ENCODE measurements at places on chromosomes 6 and 20.

DNA sequence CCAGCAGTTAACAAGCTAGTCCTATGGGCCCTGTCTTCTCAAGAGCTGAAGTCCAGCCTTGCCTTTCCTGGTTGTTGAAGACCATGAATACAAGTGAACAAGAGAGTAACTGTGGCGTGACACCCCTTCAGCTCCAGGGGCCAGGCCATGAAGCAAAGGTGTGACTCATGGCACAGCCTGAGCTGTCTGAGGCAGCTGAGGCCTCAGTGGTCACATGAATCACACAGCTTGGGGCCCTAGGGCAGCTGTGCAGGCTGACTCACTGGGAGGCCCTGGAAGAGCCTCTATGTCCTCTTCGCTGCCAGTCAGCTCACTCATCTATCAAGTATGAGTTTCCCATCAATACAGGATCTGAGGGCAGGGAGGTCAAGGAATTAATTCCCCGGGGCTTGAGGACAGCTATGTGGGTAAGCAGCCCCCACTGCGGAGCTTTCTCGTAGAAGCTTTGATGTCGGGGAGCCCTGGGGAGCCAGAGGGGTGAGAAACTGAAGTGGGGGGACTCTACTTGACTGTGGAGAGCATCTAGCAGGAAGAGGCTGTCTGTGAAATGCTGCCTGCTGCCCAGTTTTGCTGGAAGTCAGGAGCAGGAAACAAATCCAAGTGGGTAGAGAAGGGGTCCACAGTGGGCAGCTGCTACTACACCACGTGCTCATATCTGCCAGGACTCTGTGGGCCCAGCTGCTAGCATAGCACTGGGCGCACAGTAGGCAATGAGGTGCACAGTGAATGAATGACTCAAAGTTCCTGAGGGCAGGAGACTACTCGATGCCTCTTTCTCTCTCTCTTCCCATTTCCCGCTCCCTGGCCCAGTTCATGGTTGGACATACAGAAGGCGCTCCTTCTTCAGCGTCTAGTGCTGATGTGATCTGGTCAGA is 13.7 kb upstream of the FAM83C start:
- DNase-seq, result peak; percentile 24

- DNase-seq, result no peak
These were observed 66.0 kb upstream of the UTRN start for GRCh38 chr6:144219056-144219685.

DNA sequence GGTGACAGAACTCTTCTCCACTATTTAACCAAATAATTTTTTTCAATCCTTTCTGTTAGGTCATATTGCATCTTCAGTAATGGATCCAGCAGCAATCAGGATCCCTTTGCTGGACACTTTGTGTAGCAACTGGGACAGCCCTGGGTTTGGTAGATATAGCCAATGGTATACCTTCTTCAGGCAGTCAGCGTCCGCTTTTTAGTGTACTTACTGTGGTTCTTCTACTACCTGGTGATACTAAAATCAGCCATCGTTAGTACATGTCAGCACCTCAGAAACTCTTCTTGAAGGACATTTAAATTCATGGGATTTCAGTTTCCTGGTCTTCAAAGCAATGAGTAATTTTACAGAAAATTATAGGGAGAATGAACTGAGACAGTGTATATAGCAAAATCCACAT is 93.5 kb downstream of the ADGRG6 start:
- DNase-seq, result no peak

DNA sequence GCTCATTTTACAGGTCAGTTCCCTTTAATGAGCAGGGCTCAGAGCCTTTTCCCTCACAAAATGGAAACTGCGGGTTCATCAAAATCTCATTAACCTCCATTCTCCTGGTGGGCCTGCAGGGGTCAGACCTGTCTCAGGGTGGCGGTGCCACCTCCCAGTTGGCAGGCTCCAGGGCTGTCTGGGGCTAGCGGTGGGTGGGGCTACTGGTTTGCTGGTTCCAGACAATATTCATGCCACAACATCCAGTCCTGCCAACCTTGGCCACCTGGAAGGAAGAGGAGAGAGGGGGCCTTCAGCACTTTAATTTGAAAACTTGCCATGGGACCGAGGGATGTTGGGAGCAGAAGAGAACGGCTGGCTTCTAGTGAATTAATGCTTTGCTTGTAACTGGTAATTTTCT is 41.9 kb upstream of the CTNNBL1 start:
- no peak for DNase-seq

DNA sequence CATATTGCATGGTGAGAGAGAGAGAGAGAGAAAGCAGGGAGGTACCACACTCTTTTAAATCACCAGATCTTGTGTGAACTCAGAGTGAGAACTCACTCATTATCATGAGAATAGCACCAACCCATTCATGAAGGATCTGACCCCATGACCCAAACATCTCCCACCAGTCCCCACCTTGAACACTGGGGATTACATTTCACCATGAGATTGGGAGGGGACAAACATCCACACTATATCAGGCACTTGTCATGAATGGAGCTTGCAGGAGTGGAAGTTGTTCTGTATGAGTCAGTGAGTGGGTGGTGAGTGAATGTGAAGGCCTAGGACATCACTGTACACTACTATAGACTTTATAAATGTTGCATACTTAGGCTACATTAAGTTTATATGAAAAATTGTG is 47.7 kb upstream of the RNF182 start:
- no peak for DNase-seq

- DNase-seq, result no peak
These were observed 210.3 kb downstream of the PREX1 start for GRCh38 chr20:48617481-48617880.

DNA sequence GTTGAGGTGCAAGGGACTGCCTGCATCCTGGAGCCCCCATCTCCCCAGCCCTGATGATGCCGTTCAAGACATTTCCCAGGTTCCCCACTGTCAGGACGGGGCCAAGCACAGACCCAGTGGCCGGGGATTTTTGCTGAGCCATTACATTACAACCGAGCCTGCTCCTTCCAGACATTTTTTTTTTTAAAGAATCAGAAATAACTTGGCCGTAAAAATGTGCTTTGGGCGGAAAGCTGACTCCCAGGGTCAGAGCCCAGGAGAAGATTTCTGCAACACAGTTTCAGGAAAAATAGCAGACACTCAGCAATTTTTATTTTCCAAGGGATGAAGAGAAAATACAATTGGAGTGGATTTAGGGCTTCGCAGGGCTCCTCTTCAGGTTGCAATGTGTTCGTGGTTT is 87.9 kb downstream of the LRFN2 start:
- DNase-seq, result no peak

GRCh38 chr20:59001449-59002171 is 5.4 kb downstream of the CTSZ start:
- no peak for DNase-seq

DNA sequence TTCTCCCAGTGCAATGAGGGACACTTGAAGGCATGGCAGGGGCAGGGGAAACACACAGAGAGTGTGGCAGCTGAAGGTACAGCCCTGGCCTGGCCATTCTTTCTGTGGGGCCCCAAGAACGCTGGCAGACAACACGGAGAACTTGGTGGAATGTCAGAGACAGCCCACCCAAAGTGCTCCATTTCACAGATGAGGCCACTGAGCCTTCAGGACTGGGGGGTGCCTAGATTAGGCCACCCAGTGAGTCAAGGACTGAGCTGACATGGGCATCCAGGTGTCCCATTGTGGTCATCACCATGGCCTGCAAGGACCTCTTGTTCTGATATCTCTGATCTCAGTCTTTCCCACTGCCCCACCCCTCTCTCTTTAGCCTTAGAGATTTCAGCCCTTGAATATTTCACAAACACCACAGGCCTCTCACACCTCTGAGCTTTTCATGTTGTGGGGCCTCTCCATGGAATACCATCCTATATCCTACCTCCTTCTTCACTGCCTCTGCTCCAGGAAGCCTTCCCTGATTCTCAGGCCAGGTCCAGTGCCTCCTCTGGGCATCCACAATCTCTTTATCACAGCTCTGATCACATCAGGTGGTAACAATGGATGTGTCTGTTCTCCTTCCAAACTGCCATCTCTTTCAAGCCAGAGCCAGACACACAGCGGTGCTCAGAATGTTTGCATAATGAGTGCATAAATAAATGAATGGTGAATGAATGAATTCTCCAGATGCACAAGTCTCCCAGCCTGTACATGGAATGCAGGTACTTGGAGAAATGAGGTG is 2.0 kb upstream of the RSPO4 start:
- no peak for DNase-seq

GRCh38 chr20:51372176-51372803 is 170.2 kb downstream of the NFATC2 start:
- DNase-seq, result peak; percentile 20

GRCh38 chr20:87401-87800 is at the start of gene DEFB125:
TSS of gene DEFB125 (plus strand) at chr20:87672. CDS start at chr20:87710, 38 bp downstream.
- DNase-seq, result no peak
